Renal cortex interstitium (tissue), 15 donors: ENCODE measurements at places on chromosomes 12 and 14. TPM values are rescaled to one million over a fixed set of nuclear protein-coding genes. Genes with fewer than 3 reads are reported as not detected.

DNA sequence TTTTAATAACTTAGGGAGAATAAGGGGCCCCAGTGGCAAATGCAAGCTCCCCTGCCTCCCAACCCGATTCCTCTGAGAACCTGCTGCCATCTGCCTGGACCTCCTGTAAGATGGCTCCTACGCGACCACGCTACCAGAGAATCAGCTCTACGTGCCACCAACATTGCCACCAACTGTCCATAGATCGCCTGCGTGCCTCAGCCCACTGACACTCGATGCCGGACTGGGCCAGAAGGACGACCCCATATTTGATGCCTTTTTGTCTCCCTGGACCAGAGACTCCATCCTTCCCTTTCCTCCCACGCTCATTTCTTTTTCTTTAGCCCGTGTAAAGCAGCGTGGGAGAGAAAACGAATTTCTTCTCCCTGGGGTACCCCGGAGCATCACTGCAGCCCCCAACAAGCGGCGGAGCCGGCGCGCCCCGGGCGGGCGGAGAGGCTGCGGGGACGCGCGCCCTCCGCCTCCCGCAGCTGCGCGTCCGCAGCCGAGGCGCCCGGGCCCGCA lies 565 bp upstream of the KLHL42 start:
- DNase-seq, result no peak

- DNase-seq, result no peak
Observed at GRCh38 chr14:93727039-93727740, 61.1 kb downstream of the PRIMA1 start.

DNA sequence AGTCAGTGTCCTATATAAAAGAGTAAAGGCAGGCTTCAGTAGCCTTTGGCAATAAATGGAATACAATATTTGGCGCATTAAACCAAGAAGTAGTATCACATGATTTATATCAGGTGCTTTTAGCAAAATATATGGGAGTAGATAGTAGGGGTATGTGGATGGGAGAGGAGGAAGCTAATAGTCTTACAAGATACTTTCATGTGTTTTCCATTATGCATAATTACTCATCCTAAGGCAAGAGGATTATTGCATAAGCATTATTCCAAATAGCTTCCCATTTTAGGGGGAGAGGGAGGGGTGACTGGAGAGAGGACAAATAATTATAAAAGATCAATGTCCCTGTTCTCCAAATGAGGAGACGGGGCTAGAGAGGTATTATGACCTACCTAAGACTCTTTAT lies 104.3 kb downstream of the DUSP6 start:
- DNase-seq, result no peak

GRCh38 chr12:93825501-93825888 lies 148.3 kb downstream of the CRADD start:
- DNase-seq, result no peak

DNA sequence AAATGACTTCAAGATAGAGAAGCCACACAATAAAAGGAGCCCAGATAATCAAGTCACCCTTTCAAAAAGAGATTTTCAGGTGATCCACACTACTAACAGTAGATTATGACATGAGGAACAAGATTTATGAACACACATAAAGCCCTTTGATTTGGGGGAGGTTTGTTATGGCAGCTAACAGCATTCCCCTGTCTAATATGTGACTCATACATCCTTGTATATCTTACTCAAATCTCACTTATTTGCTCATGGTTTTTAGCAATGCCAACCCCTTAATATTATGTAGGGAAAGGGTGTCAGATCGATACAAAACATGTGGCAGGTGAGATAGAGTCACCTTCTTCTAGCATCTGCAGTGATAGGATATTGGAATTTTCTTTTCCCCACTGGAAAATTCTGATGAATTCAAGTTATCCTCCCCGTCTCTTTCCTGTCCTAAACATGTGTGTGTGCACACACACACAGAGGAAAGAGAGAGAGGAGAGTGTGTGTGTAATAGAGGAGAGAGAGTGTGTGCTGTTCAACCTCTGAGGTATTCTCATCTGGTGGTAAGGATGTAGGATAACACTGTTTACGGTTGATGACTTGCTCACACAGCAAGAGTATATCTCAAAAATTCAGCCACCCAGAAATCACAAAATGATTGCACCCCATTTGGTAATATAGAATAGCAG lies 319.9 kb downstream of the KCNC2 start:
- DNase-seq, result no peak

- DNase-seq, result no peak
Observed at GRCh38 chr12:118356809-118357256, 15.9 kb downstream of the TAOK3 start.

GRCh38 chr14:99425272-99425681 lies 55.4 kb downstream of the SETD3 start:
- no peak for DNase-seq

DNA sequence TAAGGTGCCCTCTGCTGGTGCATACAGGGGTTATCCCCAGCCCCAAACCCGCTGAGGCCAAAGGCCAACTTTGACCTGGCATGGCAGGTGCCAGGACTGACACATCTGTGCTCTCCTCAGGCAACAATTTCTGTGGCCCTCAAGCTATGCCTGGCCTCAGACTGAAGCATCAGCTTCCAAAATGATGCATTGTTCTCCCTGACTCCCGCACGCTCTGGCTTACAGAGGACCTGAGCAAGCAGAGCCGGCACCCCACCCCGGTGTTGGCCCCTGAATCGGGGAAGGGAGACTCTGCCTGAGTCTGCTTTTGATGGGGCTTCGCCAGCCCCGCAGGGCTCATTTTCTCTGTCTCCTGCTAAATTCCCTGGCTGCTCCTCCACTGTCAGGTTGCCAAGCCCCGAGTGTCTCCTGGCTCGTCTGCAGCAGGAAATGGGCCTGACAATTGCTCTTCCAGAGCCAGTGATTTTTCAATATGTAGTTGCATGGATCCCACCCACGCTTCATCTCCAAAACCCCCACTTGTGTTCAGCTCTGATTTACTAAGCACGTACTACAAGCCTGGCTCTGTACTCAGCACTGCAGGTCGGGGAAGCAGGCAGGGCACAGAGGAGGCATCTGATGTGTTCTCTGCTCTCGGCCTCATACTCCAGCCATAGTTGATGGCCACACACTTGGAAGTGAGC lies 126.1 kb downstream of the SLC38A6 start:
- no peak for DNase-seq

Gene RNASE3
- 0.50 TPM for polyA plus RNA-seq

Gene DIO2
- 1.5 TPM for polyA plus RNA-seq

Gene LTB4R
- polyA plus RNA-seq, result 5.6 TPM

Gene EML5
- polyA plus RNA-seq, result 3.3 TPM
